ENCODE measurements at places on chromosomes 1 and 21. TPM values are rescaled to one million over a fixed set of nuclear protein-coding genes. Genes with fewer than 3 reads are reported as not detected.

- no peak for DNase-seq
Measured at GRCh38 chr21:32252136-32252535, 26.7 kb downstream of the MIS18A start.

GRCh38 chr1:226691247-226691646, 47.8 kb downstream of the ITPKB start:
- DNase-seq, result no peak

- DNase-seq, result no peak
Measured at GRCh38 chr21:30839304-30839703, 9.7 kb upstream of the KRTAP7-1 start.

DNA sequence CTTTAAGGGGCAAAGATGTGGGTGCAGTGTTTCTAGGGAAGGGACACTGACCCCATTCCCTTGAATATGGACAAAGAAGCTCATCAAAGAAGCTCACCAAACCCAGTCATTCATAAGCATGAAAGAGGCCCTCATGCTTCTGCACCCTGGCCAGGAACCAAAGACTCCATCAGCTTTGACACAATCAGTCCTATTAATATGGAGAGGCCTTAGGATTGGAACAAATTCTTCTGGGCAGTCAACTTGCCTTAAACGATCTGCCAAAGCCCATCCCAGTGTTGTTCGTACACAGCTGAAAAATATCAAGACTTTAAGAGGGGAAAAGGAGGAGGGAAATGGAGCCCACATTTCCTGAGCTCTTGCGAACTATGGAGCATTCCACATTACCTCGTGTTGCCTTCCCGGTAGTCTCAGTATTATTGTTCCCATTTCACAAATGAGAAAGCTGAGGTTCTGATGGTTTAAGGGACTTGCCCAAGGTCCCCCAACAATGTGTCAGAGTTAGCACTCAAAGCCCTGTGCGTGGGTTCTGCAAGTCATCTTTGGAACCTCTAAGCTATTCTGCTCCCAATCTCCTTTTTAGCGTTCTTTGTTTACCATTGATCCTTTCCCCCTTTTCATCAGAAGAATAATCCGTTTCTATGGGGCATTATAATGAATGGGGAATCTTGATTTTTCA, 161.9 kb downstream of the ZBTB18 start:
- DNase-seq, result no peak

SLAMF6 gene
- total RNA-seq, result 2.4 TPM

TACSTD2 gene
- total RNA-seq, result 0.65 TPM

GRCh38 chr1:29855561-29856160, 619.3 kb downstream of the PTPRU start:
- DNase-seq, result no peak

DNA sequence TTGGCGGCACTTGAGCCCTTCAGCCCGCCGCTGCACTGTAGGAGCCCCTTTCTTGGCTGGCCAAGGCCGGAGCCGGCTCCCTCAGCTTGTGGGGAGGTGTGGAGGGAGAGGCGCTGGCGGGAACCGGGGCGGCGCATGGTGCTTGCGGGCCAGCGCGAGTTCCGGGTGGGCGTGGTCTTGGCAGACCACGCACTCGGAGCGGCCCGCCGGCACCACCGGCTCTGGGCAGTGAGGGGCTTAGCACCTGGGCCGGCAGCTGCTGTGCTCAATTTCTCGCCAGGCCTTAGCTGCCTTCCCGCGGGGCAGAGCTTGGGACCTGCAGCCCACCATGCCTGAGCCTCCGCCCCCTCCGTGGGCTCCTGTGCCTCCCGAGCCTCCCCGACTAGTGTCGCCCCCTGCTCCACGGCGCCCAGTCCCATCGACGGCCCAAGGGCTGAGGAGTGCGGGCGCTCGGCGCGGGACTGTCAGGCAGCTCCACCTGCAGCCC, 673.7 kb upstream of the BRINP3 start:
- no peak for DNase-seq

DNA sequence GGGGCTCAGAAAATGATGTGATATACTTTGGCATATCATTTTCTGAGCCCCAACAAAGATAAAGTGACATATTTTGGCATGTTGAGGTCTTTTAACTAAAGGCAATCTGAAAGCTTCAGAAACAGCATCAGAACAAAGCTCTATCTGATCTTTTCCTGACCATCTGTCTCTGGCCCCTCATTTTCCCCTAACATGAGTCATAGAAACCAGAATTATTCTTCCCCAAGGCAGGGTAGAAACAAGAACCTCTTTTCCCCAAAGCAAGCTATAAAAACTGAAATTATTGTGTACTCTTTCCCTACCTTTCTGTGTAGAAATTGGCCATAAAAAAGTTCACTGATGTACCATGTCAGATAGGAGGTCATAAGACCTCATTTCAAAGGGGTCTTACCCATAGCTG, 48.7 kb upstream of the PLA2G4A start:
- no peak for DNase-seq

WARS2 gene
- total RNA-seq, result 14.9 TPM

LY9 gene
- total RNA-seq, result 1.3 TPM

- DNase-seq, result no peak
Measured at GRCh38 chr1:230333590-230334446, 92.3 kb downstream of the PGBD5 start.

KRTAP19-3 gene
- not detected for total RNA-seq
